ENCODE measurements at places on chromosomes 11 and 22.

- no peak for DNase-seq
Observed at GRCh38 chr22:31960767-31961166, 16.4 kb downstream of the YWHAH start.

GRCh38 chr22:45088576-45088975 lies 75.1 kb upstream of the NUP50 start:
- DNase-seq = no peak

GRCh38 chr11:61149624-61150615 lies 11.3 kb downstream of the VPS37C start:
- DNase-seq = no peak

- no peak for DNase-seq
Observed at GRCh38 chr11:102456381-102456780, 3.8 kb upstream of the TMEM123 start.

- peak; percentile 21 for DNase-seq
Observed at GRCh38 chr22:38700270-38700788, 414 bp downstream of the JOSD1 start.
